Astrocyte (in vitro differentiated cells and primary cell): ENCODE measurements at places on chromosomes 6 and 20. TPM values are rescaled to one million over a fixed set of nuclear protein-coding genes. Genes with fewer than 3 reads are reported as not detected.

SOX12 gene
- 43.4 and 45.1 TPM in 2 replicates for total RNA-seq

STMND1 gene
- 0.16 TPM in 1 of 2 replicates, not detected in the other for total RNA-seq

IYD gene
- total RNA-seq, result not detected in 2 replicates

TBC1D20 gene
- 40.6 and 44.8 TPM in 2 replicates for total RNA-seq

FUT9 gene
- 0.14 and 0.20 TPM in 2 replicates for total RNA-seq

EYS gene
- 0.07 and 0.16 TPM in 2 replicates for total RNA-seq

CALHM4 gene
- 0.20 TPM in 1 of 2 replicates, not detected in the other for total RNA-seq

PAX1 gene
- total RNA-seq, result not detected in 2 replicates

MEI4 gene
- total RNA-seq, result 0.54 and 0.58 TPM in 2 replicates

WFDC13 gene
- total RNA-seq, result not detected in 2 replicates

EPPIN gene
- total RNA-seq, result not detected in 2 replicates

DNA sequence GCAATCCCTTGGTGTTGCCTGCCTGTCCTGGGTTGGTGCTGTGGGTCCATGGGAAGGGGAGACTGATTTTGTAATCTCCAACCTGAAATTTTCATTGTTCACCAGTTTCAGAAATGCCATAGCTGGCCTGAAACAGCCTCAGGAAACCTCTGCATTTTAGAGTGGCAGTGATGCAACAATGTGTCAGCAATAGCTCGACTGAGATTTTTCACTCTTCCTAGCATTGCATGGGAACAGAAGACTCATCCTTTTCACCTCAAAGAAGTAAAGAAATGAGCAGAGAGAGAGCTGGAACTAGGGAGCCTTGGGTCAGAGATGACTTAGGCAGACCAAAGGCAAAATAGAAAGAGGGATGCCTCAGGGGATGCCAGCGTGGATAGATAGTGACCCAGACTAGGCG, 23.7 kb upstream of the TMEM14A start:
- no peak for DNase-seq

- DNase-seq, result no peak
Observed at GRCh38 chr6:83770910-83771309, 62.0 kb upstream of the SNAP91 start.

GRCh38 chr6:25735261-25735660, 19.3 kb upstream of the SLC17A4 start:
- no peak for DNase-seq

- peak; percentile 23 for DNase-seq
Observed at GRCh38 chr20:32674362-32674789, 635 bp upstream of the C20orf203 start.

DNA sequence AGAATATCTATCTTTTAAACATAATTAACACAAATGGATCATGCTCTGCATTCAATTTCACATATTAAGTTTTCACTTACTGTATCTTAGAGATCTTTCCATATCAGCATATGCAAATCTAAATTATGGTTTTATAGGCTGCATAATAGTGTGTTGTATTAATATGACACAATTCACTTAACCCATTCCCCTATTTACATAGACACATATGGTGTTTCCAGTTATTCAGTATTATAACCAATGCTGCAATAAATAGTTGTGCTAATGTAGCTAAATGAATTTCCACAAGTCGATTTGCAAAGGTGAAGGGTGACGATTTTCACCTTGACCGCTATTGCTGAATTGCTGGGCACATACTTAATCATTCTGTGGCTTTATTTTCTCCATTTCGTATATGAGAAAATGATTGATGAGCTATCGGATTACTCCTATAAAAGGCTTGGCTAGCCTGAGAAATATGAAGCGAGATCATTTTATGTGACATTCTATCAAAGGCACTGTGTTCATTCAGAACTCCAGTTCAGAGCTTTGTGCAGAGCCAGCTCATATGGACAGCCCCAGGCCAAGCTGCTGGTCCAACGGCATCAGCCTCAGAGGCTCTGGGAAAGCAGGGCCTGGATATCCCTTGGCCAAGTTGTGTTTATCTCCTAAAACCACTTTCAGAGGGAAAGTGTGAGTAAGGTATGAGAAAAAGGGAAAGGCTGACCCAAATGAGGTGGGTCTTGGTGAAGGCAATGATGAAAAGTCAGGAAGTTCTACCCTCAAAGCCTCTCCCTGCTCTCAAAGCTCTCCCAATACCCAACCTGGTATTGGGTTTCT, 50.8 kb downstream of the GFOD1 start:
- no peak for DNase-seq

DNA sequence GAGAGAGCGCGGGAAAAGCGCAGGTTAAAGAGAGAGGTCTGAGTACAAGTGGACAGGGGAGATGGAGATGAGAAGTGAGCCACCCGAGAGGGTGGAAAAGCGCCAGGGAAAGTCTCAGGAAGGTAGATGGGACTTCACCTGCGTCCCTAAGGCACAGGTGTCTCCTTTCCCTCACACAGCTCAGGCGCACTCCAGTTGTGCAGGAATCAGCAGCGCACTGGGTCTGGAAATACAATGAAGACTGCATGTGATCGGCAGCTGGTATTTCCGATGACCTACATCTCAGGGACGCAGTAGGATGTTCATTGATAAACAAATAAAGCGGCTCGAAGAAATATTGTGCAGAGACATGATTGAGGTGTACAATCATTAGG, 432 bp upstream of the KHDRBS2 start:
- DNase-seq, result no peak

- DNase-seq, result no peak
Observed at GRCh38 chr20:61922411-61922810, 143.3 kb downstream of the TAF4 start.

- peak; percentile 37 for DNase-seq
Observed at GRCh38 chr6:10521104-10521808, at the start of gene GCNT2. Gene GCNT2 (plus strand): TSS chr6:10521351. CDS start chr6:10528912, 7,561 bp downstream.

- DNase-seq, result no peak
Observed at GRCh38 chr20:17559338-17559737, 10.5 kb upstream of the DSTN start.

GRCh38 chr6:105135056-105135455, 44.8 kb downstream of the POPDC3 start:
- peak; percentile 25 for DNase-seq

GRCh38 chr20:62827311-62828038, 10.6 kb downstream of the COL9A3 start:
- DNase-seq, result no peak

- no peak for DNase-seq
Observed at GRCh38 chr20:15922556-15922955, 650.7 kb downstream of the KIF16B start.

- DNase-seq, result no peak
Observed at GRCh38 chr20:46936415-46937156, 41.9 kb downstream of the EYA2 start.

GRCh38 chr6:110355727-110356126, 2.4 kb downstream of the METTL24 start:
- DNase-seq, result no peak

DNA sequence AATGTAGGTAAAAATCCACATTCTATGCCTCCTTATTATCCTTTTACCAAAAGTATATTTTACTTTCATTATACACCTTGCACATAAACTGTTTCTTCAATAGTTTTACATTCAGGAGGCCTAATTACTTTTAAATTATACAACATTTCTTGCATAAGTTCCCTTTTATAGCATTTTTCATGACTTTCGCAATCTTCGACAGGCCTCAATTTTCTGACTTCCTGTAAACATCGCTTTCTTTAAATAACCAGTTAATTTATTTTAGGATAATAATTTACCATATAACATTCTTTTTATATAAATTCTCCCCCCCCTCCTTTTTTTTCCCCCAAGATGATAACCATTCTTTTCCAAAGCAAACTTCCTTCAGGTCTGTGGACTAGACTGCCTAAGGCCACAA, 9.2 kb downstream of the SLC35A1 start:
- DNase-seq, result no peak

DNA sequence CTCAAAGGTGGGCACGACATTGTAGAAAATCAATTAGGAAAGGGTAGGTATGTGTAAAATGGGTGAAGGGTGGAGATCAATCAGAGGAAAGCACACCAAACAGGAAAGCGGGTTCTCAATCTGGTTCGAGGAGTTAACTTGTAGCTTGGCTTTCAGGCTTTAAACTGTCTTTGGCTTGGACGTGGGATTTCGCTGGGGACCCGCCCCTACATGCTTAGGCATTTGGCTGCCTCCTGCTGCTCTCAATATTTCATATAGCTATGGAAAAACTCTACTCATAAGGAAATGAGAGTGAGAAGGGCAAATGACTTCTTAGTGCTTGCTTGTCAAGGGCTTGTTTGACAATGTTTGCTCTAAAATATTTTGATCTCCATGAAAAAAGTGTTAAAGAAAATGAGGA, 38.1 kb upstream of the PDE7B start:
- DNase-seq, result no peak

DNA sequence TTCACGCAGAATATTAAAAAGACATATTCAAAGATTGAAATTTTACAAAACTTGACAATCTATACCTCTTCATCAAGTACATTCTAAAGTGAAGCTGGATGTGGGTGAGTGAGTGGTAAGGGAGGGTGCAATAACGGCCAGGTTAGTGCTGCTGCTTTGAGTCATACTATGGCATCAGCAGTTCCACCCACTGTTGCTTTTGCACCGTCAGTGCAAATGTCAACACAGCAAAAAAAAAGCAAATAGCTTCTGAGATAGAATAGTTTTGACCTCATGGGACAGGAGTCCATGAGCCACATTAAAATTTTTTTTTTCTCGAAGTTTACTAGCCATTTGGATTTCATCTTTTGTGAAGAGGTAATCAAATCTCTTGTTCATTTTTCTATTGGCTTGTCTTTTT, 31.8 kb downstream of the PSMF1 start:
- DNase-seq, result peak; percentile 5

DNA sequence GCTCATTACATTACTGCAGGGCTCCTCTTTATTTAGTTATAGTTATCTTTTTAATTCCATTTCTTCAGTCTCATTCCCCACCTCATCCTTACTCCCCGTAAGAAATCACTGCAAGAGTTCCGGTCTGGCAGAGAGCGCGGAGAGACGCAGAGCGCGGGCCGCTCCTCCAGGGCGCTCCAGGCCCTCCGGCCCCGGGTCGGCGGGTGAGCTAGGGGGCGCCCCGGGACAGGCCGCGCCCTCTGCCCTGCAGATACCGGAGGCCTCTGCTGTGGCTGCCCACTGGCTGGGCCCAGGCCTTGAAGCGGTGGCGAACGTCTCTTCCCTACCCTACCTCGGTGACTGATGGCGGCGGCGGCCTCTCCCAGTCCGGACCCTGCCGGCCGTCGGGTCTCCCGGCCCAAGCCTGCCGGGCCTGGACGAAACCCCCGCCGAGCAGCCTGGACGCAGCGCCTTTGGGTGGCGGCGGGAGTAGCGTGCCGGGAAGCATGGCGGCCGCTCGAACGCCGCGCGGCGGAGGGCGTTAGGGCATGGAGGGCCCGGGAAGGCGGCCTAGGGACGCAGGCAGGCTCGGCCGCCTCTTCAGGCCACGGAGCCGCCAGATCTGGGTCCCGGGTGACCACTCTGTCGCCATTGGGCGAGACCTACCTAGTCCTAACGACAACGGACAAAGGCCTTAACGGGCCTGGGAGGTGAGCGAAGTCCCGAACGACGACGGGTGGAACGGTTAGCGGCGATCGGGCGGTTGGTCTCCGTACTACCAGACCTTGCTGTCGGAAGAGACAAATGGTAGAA, 16.4 kb upstream of the HMGN4 start:
- peak; percentile 63 for DNase-seq

- no peak for DNase-seq
Observed at GRCh38 chr6:42762950-42763349, 17.0 kb upstream of the TBCC start.

GRCh38 chr6:137497721-137498463, 3.7 kb upstream of the OLIG3 start:
- DNase-seq, result no peak

- DNase-seq, result no peak
Observed at GRCh38 chr6:30092852-30093543, 17.4 kb upstream of the RNF39 start.

DNA sequence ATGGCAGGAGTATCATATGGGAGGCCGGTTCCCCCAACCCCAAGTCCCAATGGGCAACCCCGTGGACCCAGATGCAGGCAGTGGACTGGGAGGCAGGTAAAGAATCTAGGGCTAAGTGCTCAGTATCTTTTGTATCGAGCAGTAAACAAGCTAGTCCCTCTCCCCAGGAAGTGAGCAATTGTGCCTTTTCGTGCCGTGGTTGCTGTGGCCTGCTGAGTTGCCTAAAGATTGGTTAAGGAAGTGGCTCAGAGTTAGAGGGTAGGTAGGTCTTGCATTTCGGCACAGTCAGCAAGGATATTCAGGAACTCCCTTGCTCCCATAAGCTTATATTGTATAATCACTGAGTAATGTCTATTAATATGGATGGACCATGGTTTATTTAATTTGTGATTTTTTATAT, 1.3 kb upstream of the DNAH8 start:
- no peak for DNase-seq

DNA sequence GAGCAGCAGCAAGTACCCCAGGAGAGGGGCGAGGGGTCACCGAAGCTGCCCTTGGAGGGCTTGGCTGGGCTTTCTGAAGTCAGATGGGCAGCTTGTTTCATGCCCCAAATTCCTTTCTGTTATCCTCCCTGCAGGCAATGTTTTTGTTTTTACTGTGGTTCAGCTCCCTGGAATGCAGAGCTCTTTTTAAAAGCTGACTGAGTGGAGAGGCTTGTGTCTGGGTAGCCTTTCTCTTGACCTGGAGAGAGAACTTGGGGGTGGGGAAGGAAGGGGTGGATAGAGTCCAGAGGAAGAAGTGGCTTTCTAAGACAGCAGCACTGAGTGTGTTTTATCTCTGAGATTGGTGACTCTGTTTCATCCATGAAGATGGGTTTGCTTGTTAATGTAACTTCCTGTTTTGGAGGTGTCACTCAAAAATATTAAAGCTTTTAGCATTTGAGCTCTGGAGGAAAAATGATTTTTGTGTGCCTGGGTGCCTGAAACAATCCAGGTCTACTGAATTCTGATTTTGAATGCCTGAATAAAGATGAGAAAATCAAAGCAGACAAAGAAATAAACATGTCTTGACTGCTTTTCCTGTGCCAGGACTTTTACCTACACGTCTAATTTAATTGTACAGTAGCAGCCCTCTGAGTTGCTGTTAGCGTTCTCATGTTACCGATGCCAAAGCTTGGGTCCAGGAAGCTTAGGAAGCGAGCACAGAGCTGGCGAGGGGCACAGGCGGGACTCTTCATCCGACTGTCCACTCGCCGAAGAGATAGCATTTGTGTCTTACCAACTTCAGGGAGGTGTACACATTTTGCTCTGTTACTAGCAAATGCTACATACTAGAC, 78.2 kb upstream of the EEF1E1 start:
- DNase-seq, result peak; percentile 84

GRCh38 chr6:134457941-134458340, 140.0 kb upstream of the SGK1 start:
- no peak for DNase-seq

- DNase-seq, result no peak
Observed at GRCh38 chr6:53227847-53228246, 79.2 kb upstream of the GCM1 start.

- peak; percentile 14 for DNase-seq
Observed at GRCh38 chr6:139801571-139802321, 427.3 kb upstream of the CITED2 start.

- DNase-seq, result peak; percentile 84
Observed at GRCh38 chr6:129889580-129889979, 28.5 kb upstream of the TMEM244 start.

- DNase-seq, result no peak
Observed at GRCh38 chr6:116280161-116280932, 617 bp upstream of the TSPYL1 start.
